Adrenal gland (tissue), 19 donors: ENCODE measurements at places on chromosomes 12 and 14. TPM values are rescaled to one million over a fixed set of nuclear protein-coding genes. Genes with fewer than 3 reads are reported as not detected.

- DNase-seq: peak; percentile 93
Observed at GRCh38 chr12:3218228-3219171, 141.3 kb downstream of the TSPAN9 start.

- DNase-seq: no peak
Observed at GRCh38 chr12:12779529-12779928, 5.9 kb upstream of the APOLD1 start.

- peak; percentile 19 for DNase-seq
Observed at GRCh38 chr12:13233830-13234641, 37.5 kb downstream of the EMP1 start.

DNA sequence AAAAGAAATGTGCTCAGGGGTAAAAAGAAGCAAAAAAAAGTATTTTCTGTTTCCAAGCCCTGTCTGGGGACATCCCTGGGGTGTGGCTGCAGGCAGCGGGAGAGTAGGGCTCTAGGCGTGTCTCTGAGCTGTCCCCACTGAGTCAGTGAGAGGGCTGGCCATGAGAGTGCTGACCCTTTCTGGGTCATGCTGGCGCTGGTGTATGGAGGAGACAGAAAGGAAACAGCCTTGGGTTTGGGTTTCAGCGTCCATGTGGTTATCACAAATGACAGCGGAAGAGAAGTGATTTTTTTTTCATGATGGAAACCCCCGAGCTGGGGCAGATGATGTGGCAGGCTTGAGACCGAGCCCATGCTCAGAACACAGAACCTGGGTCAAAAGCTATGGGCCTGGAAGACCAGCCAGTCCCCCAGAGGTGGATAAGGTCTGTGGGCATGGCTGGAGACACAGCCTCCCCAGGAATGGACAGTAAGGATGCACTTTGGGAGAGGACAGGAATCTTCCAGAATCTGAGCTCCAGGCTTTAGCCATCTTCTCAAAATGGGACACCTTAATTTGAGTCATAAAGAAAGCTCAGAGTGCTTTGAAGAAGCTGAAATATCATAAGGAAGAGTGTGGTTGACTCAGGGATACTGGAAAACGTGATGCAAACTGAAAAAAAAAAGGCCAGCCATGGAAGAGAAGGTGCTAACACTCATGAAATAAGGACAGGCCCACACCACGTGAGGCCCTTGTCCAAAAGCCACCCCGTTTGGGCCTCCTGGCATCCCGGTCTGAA is 36.2 kb downstream of the SYNE3 start:
- peak; percentile 89 for DNase-seq

- no peak for DNase-seq
Observed at GRCh38 chr12:63985456-63985855, 141.0 kb downstream of the SRGAP1 start.

- no peak for DNase-seq
Observed at GRCh38 chr14:76133103-76133502, 18.6 kb upstream of the GPATCH2L start.

GRCh38 chr12:10189653-10190052 is 10.8 kb downstream of the TMEM52B start:
- no peak for DNase-seq

The BIN2 gene
- total RNA-seq: 5.2 TPM

The CCDC177 gene
- total RNA-seq: 0.04 TPM

The TNFRSF1A gene
- 243 TPM for total RNA-seq
